ENCODE measurements at places on chromosomes 2 and 18.

- no peak for DNase-seq
Observed at GRCh38 chr2:12979066-12979465, 262.3 kb downstream of the TRIB2 start.

- DNase-seq: no peak
Observed at GRCh38 chr2:105368759-105369408, 30.0 kb downstream of the FHL2 start.

GRCh38 chr18:31252522-31252921, 65.4 kb upstream of the DSG1 start:
- DNase-seq: no peak

GRCh38 chr18:23828426-23828825, 139.2 kb downstream of the LAMA3 start:
- DNase-seq: peak; percentile 64

DNA sequence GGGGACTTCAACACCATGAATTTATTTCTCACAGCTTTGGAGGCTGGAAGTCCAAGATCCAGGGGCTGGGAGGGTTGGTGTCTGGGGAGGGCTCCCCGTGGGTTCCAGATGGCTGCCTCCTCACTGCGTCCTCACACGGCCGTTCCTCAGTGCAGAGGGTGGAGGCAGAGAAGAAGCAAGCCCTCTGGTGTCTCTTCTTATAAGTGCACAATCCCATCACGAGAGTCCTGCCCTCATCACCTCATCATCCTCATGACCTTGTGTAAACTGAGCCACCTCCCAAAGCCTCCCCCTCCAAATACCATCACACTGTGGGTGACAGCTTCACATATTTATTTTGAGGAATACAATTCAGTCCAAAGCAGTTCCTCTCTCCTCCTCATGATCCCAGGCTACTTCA, 26.3 kb downstream of the TMEM163 start:
- no peak for DNase-seq

DNA sequence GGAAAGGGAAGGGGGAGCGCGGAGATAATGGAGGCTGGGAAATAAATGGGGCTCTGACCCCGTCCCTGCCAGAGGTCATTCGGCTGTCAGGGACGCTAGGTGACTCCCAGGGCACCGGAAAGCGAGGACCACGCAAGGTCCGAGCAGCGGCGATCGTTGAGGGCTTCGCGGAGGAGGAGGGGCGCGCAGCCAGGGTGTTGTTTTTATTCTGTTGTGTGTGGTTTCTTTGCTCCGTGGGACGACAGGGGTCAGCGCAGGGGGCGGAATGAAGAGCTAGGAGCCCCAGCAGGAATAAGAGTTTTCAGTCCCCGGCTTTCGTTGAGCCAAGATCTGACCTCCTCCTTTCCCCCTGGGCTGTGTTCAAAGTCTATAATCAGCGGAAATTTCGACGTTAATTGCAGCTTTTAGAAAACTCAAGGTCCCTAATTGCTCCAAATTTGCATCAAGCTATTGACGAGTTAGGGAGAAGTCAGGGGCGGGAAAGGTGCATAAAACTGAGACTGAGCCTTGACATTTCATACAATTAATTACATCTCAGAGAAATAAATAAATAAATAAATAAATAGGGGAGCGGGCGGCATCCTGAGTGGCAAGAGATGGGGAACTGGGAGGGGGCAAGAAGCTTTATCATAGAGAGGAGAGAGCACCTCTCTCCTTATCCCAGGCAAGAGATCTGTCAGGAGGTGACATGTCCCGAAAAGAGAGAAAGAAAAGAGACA, 2.2 kb downstream of the GAD1 start:
- DNase-seq: no peak

DNA sequence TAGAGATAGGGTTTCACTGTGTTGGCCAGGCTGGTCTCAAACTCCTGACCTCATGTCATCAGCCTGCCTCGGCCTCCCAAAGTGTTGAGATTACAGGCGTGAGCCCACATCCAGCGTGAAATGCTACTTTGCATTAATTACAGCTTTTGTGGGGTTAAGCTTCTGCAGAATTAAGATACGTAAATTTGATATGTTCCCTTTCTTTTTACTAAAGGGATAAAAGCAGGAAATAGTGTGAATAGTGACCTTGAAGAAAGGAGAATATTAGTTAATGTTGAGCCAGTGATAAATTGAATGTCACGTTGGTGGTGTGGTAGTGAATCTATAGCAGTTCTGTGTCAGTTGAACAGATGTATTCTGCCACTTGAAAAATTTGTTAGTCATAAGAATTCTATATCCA, 16.9 kb downstream of the SMCHD1 start:
- no peak for DNase-seq

DNA sequence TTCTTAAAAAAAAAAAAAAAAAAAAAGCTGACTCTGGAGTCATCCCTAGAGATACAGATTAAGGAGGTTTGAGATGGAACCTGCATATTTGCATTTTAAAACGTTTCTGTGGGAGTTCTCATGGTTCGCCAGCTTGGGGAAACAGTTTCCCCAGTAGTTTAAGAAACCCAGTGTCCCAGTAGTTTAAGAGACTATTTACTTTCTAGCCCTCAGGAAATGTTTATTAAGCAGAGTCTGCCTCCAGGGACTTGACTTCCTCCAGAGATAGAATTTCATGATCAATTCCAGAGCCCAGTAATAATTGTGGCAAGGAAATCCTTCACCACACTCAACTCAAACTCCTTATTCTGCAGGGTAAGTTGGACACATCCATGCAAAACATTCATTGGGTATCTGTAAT, 39.1 kb downstream of the DIPK1C start:
- no peak for DNase-seq

DNA sequence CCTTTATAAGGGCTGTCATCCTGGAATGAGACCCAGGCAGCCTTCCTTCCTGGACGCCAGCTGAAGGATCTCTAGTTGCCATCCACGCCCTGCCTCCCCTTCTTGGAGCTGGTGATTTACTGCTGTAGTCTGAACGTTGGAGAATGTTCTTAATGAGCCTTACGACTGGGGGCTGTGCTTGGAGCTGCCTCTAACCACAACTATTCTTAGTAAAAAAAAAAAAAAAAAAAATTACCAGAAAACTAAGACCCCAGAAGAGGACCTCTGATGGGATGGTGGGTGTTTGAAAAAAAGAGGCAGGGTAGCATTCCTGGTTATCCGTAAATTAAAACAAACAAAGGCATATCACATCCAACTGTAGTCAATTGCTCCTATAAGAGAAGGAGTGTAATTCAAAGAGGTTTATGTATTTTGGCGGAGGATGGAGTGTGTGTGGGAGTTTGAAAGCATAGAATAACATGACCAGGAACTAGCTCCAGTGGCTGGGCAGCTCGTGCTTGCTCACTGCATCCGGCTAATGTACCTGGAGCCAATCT, 105.4 kb downstream of the QPCT start:
- no peak for DNase-seq

- no peak for DNase-seq
Observed at GRCh38 chr2:18301421-18302139, 258.9 kb downstream of the RDH14 start.

- DNase-seq: no peak
Observed at GRCh38 chr2:162716122-162716521, 122.4 kb downstream of the KCNH7 start.

GRCh38 chr18:74528913-74529312, 5.4 kb upstream of the CNDP1 start:
- DNase-seq: no peak

DNA sequence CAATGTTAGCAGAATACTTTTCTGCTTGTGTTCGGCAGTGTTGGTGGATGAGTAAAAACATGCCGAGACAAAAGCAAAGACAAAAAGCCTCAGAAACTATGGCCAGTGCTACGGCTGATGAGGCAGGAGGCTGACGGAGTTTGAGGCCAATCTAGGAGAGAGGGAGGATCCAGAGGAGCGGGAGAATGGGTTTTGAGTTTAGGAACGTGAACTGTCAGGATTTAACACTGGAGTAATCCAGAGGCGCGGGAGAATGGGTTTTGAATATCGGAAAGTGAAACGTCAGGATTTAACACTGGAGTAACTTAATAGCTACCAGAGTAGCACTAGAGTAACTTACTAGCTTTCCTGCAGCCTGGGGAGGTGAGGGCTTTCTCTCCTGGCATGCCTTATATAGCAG, 37.4 kb downstream of the LYPD6B start:
- DNase-seq: no peak

- DNase-seq: no peak
Observed at GRCh38 chr2:184004948-184005672, 593.2 kb upstream of the ZNF804A start.

DNA sequence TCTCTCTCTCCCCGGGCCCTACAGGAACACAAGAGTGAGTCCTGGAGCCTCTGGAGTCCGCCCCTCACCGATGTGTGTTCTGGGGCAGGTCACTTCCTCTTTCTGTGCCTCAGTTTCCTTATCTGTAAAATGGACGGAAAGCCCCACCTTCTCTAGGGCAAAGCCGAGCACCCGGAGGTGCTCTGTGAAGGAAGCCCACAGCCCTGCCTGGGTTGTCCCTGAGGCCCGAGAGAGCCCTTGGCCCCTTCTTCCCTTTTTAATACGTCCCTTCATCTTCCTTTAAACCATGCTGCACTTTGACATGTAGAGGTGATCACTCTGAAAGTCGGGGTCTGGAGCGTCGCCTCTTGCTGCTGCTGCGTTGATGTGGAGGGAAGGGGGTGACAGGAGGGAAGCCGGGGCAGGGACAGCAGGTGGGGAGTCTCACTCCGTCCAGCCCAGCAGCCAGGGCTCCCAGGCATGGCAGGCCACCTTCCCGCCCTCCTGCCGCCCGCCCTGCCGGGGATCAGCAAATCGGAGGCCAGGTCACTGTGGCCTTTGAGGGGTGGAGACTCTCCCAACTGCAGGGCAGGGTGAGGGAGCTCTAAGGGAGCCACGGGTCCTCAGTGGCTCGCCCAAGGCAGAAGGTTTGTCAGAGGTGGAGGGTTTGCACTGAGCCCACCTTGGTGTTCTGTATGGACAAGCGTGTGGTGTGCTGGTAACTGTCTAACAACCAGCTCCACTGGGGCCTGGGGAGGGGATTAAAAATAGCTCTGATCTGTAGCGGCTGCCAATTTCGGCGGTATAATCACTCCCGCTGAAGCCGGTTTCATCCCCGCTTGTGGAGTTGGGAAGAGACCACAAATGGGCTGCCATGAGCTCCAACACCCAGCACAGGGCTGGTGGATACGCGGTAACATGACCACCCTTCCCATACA, 135.9 kb upstream of the ID2 start:
- DNase-seq: no peak

DNA sequence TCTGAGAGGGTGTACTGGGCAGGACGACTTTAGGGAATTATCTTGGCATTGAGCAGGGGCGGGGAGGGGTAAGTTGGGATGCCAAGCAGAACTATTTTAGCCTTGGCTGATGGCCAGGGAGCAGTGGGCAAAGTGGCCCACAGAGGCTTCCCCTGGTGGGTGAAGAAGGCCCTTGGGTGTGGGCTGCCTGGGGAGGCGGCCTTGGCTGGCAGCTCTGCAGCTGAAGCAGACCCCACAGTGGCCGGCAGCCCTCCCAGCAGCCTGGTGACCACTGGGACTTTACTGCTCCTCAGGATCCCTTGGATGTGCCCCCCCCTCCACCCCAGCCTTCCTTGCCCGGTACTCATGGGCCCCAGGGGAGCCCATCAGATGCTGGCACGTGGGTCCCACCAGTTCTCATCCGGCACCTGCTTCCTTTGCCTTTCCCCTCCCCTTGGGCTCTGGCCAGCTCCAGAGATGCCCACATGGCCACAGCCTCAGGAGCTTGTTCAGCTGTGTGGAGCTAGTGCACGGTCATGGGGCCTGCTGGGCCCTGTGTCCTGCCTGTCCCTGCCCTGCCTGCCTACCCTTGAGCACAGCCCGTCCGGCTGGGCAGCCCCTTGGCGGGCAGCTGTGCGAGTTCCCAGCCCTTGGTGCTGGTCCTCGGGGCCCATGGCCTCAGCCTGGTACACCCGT, 122.1 kb upstream of the HS6ST1 start:
- DNase-seq: no peak

- DNase-seq: no peak
Observed at GRCh38 chr2:8527031-8527430, 154.8 kb upstream of the ID2 start.

Data from Calu3 (cell line).